ENCODE measurements at places on chromosomes 13 and 19.

GRCh38 chr13:98962901-98963590 is 14.8 kb downstream of the DOCK9 start:
- no peak for DNase-seq

DNA sequence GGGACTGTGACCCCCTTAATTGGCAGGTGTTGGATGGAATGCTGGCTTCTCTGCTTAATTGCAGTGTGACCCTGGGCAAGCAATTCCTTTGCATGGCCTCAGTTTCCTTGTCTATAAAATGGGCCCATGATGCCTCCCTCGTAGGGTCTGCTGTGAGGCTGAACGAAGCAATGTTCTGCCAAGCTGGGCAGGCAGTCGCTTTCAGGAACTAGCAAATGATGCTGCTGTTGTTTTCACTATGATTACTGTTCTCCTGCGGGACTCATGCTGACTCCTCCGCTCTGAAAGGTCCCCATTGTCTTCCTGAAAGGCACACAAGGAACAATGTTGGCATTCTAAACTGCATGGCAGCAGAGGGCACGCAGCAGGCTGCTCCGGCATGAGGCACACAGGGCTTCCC is 6.8 kb downstream of the BICRA start:
- DNase-seq = no peak

GRCh38 chr13:112582263-112582662 is 5.7 kb downstream of the TUBGCP3 start:
- DNase-seq = no peak

DNA sequence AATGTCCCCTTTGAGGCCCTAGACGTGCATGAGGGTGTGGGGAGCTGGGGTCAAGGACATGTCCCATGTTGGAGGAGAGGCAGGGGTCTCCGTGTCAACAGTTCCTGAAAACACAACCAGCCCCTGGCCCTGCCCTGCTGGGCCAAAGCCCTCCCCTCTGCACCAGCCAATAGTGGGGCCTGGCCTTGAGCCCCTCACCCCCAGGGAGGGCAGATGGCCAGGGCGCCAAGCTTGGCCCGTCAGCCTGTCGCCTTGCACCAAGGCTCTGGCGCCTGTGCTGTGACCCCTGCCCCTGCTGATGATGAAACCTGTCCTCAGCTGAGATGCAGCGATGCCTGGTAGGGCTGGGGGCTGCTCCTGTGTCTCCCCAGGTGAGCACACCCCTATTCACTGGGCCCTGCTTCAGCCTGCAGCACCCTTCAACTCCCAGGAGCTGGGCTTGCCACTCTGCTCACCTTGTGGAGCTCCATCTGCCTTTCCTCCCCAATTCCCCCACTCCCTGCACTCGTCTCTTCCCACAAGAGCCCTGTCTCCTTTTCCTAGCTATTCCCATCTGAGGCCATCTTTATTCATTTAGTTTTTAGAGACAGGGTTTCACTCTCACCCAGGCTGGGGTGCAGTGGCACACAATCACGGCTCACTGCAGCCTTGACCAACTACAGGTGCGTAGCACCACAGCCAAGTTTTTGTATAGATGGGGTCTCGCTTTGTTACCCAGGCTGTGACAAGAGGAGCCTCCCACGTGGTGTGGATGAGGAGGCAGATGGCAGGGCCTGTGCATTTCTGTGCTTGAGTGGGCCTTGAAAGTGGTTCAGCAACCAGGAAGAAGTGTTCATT is 2.1 kb upstream of the HAMP start:
- no peak for DNase-seq

DNA sequence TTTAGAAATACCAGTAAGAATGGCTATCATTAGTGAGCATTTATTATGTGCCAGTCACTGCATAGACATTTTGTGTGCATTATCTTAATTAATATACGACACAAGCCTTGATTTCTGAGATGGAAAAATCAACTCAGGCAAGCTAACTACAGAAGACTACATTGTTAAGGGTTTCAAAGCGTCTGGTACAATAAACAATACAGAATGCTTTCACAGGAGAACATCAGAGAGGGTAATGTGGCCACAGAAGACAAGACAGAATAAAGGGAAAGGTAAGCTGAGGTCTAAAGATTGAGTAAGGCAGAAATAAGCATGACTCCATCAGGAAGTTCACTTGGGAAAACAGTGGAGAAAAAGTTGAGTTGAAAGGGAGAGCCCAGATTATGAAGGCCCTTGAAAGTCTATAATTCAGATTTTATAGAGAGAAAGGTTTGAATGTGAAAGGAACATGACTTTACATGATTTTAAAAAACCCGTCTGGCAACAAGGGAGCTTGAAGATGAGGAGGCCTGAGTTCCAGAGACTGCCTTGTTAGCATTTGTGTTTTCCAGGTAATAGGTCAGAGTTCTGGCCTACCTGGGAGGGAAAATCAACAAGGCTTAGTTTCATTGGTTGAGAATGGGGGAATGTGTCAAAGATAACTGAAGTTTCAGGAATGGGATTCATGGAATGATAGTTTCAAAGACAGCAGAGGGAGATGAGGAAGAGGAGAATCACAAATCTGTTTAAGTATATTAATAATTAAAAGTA is 1.8 kb upstream of the MBNL2 start:
- DNase-seq = no peak
